Activated CD8-positive, alpha-beta memory T cell treated with anti-CD3 and anti-CD28 coated beads for 1 hour (primary cell): ENCODE measurements at places on chromosomes 1 and 21.

- no peak for DNase-seq
These were observed 11.3 kb downstream of the CSTB start for GRCh38 chr21:43764576-43765495.

DNA sequence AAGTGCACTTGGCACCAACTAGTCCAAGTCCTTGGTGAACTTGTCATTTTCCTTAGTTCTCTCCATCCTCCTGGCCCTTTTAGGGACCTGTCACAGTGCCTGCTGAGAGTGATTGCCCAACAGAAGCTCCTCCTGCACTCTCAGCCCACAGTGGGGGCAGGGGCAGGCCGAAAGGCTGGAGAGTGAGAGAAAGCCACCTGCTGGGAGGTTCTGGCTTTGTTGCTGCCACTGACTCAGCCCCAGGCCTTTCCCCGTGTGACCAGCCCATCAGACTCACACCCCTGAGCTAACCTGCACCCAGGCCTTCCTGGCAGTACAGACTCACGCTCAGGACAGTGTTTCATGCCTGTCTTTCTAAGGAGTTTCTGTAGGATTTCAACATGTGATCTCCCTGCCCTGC lies 17.1 kb upstream of the PROK1 start:
- no peak for DNase-seq

- DNase-seq = no peak
These were observed 15.4 kb downstream of the KCNH1 start for GRCh38 chr1:211118407-211119102.

DNA sequence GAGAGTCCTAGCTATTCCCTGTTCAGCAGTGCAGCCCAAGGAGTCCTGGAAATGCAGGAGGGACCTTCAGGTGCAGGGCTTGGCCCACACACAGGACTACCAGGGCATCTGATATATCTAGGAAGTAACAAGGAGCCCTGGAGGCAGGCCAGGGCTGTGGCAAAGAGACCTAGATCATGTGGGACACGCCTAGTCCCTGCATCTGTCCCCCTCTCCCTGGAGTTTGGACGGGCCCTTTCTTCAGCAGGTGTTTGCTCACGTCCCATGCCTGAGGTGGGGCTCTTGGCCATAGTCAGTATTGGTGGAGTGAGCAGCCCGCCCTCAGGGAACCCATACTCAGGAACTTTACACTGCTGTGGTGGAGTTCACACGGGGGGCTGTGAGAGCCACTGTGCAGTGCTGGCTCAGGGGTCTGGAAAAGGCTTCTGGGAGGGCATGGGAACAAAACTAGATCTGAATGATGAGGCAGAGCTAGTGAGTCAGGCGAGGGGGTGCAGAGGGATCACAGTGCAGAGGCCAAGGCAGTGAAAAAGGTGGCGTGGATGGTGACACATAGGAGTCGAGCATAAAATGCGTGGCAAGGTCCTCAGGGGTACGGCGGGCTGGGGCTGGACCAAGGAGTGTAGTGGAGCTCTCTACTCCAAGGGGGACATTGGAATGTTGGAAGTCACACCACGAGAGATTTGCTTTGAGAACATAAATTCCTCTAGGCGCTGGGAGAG lies 25.6 kb downstream of the TMEM53 start:
- DNase-seq = no peak

DNA sequence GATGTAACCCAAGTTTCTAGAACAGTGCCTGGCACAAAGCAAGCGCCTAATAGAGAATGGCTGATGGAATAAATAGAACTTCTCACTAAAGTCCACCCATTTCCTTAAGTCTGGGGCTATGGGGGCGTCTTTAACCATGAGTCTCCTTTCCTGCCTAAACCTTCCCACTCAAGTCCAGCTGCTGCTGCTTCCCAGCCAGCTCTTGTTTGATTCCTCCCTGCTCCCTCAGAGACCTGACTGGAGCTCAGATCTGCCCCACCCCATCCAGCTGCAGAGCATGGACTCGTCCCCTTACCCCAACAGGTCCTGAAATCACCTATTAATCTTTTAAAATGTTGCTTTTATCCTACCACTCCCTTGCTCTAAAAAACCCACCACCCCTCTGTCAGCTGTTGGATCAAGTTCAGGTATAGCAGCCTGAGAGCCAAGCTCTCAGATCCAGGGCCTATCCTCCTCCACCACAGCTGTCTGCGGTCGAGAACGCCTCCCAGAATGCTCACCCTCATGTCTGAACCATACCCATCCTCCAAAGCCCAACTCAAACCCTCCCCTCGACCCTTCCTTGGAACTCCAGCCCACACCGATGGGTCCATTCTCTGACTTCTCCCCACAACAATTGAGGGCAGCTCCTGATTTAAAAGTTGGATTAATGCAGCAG lies 12.8 kb upstream of the GALNT2 start:
- no peak for DNase-seq

DNA sequence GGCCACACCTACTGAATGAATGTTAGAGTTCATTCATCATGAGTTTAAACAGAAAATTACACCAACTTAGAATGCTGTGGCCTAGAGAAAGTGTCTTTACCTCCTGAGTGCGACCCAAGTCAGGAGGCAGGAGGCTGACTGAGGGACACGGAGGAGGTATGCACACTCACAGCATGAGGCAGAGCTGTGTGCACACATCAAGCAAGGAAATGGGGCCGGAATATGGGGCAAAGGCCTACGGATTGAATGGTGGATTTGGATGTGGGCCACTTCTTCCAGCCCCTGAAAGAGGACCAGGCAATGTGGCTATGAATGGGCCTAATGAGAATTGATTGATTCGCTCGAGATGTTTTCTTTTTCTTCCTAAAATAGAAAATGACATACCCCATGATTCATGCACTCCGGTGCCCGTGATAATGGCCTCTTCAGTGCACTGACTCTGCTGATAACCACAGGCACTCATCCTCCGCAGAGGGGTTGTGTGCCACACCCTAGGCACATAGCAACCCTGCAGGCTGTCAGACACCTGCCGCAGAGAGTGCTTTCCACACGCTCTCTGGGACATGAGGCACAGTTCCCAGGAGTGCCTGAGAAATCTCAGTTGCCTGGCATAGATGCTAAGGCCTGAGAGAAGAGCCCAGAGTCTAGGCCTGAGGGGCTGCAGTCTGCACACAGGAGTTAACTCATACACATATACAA lies 155.5 kb downstream of the GLUL start:
- no peak for DNase-seq

DNA sequence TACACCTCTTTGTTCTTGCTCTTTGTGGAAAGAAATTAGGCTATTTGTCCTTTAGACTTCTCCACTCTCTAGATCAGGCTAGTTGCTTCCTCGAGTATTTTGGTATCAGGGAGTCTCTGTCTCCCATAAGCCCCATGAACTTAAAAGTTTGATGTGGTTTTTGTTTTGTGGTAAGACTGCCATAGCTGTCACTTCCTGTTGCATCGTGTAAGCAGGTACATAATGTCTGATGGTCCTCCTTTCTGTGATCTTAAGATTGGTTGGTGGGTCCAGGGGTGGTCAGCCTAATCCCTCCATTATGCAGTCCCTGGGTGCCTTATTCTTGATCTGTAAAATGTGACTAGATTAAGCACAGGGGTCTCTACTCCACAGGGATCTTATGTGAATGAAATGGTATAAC lies 23.1 kb downstream of the CD53 start:
- DNase-seq = no peak

- DNase-seq = no peak
These were observed 12.8 kb upstream of the COG2 start for GRCh38 chr1:230629511-230629910.

- DNase-seq = no peak
These were observed 494.0 kb downstream of the KCNT2 start for GRCh38 chr1:196114193-196114592.

DNA sequence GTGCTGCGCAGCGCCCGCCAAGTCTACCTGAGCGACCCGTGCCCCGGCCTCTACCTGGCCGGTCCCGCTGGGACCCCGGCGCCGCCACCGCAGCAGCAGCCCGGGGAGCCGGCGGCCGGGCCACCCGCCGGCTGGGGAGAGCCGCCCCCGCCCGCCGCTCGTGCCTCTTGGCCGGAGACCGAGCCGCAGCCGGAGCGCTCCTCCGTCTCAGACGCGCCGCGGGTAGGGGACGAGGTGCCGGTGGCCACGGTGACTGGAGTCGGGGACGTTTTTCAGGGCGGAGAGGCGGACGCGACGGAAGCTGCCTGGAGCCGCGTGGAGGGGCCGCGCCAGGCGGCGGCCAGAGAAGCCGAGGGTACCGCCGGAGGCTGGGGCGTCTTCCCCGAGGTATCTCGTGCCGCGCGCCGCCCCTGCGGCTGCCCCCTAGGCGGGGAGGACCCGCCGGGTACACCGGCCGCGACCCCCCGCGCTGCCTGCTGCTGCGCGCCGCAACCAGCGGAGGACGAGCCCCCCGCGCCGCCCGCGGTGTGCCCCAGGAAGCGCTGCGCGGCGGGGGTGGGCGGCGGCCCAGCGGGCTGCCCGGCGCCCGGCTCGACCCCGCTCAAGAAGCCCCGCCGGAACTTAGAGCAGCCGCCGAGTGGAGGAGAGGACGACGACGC lies 646 bp downstream of the IER5 start:
- DNase-seq = peak; percentile 14

- DNase-seq = no peak
These were observed 81.1 kb upstream of the SLFNL1 start for GRCh38 chr1:41102653-41103052.

DNA sequence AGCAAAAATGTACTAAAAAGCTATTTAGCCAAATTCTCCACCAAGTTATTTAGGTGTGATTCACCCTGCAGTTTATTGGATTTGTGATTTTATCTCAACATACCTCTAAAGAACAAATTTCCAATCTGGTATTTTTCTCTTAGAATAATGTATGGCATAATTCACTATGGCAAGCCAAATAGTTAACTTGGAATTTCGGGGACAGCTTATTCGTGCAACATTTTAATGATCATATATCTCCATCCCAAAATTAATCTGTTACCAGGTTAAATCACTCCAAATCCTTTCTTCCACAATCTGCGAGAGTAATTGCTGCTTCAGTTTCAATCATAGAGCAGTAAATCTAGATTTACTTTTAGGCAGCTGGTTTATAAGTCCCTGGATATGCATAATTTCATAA lies 53.4 kb downstream of the ERICH3 start:
- no peak for DNase-seq
